CD8-positive, alpha-beta memory T cell (primary cell): ENCODE measurements at places on chromosomes 2 and 18.
A peak's percentile ranks its signal among the peaks of the same experiment; 100 is the strongest.

- DNase-seq: no peak
These were observed 1.6 kb downstream of the NUP35 start for GRCh38 chr2:183125659-183126341.

DNA sequence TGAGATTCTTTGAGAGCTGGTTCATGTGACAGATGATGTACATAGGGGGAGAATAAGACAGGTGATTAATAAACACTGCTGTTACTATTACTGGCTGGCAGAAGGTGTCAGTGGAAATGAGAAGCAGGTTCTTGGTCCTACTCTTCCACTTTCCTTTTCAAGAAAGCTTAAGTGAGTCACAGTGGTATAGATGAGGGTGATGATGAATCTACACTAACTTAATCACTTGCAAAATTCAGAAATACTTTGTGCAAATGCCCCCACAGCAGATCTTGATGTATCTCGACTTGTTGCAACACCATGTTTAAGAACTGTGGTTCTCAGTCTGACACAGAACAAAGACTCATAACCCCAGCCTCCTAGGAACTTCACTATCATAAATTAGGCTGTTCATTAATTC, 35.9 kb upstream of the MGAT5 start:
- DNase-seq: no peak

GRCh38 chr2:133053541-133053940, 383.5 kb upstream of the LYPD1 start:
- no peak for DNase-seq

DNA sequence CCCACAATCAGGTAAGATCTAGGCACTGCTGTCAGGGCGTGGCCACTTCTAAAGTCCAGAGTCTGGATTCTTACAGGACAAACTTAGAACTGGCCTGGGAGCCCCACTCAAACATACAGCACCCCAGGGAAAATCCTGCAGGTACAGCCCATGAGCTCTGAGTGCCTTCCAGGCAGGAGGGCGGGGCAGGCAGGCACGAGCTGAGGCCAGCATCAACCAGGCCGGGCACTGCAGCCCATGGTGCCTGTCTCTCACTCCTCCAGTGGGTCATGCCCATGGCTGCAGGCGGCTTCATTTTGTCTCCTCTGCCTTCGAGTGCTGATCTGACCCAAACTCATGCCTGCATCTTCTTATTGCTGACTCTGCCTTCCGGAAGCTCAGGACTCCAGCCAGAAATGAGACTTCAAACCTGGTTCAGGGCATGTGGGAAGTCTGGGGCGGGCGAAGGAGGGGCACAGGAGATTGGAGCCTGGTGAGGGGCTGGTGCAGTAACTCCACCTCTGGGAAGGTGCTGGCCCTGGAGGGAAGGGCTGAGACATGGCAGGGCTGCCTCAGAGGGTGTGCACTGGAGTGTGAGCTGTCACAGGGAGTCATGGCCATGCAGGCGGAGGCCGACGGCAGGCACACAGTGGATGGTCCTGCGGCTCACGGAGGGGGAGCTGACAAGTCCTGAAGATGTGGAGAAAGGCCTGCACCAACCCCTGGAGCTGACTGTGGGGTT, 40.5 kb downstream of the HS6ST1 start:
- DNase-seq: no peak

DNA sequence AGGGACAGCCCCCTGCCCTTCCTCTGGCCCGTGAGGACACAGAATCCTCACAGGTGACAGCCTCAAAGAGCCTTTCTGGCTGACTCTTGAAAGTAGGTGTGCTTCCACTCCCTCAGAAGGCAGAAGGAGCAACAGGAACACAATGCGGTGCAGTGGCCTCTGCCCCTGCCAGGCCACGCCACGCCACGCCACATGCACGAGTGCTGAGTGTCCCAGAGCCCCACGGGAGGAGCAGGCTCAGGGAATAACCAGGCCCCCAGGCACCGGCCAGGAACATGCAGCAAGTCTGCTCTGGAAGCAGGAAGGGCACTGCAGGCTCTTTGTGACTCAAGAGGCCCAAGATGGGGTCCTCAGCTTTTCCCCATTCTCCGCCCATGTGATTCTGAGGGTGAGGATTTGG, 18.1 kb upstream of the CCDC74B start:
- no peak for DNase-seq

GRCh38 chr2:69013142-69013839, at the start of gene ANTXR1:
Gene ANTXR1, plus strand, starts transcription at chr2:69013179. Its CDS starts 321 bp downstream, at chr2:69013500.
- DNase-seq: no peak

DNA sequence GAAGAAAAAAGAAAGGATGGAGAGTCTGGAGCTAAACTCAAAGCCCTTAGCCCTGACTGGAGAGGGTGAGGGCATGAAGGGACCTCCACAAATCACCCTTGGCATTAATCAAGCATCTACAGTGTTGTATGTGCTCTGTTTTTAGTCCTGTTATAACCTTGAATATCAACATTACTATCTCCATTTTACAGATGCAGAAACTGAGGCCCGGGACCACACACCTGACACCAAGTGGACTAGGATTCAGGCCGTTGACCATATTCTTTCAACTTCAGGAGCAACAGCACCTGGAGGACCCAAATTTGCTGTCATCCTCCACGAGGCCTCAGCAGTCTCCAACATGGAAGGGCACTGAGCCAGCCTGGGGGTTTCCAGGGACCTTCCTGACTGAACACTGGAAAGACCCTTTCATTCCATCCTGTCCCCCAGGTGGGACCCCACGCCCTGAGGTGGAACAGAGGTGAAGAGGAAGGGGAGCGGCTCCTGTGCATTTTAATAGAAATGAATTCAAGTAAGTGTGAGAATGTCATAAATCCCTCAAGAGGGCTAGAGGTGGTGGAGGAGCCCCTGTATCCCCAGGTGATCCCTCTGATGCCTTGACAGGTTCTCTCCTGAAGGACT, 41.0 kb downstream of the SERTAD2 start:
- no peak for DNase-seq

DNA sequence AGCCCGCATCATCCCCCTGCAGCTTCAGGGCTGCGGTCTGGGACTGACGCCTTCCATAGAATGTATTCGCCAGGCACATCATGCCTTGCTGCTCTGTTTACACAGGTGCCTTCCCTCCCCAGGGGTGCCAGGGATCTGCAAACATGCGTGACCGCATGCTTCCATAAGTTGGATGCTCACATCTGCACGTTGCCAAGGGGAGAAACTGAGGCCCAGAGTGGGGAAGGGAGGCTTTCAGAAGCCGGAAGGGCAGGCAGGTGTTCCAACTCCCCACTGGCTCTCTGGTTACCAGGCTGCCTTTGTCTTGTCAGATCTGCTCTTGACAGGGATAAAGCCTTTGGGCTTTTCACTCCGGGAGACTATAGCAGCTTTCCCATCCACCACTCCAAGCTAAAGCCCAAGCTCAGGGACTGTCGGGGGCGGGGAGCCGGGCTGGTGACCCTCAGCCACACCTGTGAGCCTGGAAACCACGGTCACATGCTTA, 125.8 kb upstream of the TNP1 start:
- no peak for DNase-seq

GRCh38 chr2:152407204-152407721, 72.3 kb downstream of the FMNL2 start:
- no peak for DNase-seq

DNA sequence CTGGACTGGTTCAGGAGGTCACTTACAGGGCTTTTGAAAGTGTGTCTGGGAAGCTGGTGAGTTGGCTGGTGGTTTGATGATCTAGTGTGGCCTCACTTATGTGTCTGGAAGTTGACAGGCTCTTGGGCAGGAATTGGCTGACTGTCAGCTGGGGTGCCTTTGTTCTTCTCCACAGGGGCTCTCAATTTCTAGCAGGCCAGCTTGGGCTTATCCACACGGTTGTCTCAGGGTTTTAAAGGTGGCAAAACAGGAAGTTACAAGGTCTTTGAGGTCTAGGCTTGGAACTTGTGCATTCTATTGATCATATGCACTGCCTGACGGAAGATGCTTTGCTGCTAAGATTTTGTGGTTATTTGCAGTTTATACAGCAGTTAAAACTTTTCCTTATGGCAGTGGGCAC, 52.0 kb upstream of the CELF4 start:
- no peak for DNase-seq

DNA sequence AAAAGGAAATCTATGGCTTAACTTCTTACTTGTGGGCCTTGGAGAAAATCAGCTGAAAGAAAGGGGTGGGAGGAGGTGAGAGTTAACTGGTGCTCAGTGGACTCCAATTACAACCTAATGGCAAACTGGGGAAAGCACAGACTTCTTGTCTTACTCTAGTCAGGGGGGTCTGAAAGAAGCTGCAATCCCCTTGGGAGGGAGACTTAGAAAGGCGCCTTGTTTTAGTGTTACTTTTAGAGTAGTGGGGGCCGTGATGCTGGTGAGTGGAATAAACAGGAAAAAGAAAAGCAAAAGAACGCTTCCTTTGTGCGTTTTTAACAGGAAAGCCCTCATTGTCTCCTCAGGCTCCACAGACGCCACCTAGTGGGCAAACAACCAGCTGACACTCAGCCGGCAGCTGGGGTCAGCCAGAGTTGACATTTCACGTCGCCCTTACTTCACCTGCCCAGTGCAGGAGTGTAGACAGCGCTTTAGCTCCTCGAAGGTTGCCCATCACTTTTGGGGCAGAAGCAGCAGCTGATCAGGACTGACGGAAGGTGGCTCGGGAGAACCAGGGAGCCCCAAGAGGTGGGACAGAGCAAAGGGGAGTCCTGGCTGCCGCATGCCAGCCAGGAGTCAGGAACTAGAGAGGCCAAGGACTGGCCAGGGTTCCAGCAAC, 55.9 kb upstream of the GORASP2 start:
- DNase-seq: peak; percentile 49

DNA sequence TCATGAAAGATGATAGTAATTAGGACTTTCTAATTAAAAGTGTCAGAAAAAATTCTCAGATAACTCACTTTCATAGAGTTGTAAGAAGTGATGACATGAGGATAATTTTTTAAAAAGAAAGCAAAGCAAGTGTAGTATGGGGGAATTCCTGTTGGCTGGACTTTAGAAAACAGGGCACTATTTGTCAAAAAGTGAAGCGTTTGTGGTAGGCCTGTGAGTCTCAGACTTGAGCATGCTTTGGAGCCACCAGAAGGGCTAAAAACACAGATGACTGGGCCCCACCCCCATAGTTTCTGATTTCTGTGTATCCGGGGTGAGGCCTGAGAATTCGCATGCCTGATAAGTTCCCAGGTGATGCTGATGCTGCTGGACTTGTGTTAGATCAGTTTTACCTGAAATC, 222.6 kb upstream of the LRRTM1 start:
- DNase-seq: no peak

DNA sequence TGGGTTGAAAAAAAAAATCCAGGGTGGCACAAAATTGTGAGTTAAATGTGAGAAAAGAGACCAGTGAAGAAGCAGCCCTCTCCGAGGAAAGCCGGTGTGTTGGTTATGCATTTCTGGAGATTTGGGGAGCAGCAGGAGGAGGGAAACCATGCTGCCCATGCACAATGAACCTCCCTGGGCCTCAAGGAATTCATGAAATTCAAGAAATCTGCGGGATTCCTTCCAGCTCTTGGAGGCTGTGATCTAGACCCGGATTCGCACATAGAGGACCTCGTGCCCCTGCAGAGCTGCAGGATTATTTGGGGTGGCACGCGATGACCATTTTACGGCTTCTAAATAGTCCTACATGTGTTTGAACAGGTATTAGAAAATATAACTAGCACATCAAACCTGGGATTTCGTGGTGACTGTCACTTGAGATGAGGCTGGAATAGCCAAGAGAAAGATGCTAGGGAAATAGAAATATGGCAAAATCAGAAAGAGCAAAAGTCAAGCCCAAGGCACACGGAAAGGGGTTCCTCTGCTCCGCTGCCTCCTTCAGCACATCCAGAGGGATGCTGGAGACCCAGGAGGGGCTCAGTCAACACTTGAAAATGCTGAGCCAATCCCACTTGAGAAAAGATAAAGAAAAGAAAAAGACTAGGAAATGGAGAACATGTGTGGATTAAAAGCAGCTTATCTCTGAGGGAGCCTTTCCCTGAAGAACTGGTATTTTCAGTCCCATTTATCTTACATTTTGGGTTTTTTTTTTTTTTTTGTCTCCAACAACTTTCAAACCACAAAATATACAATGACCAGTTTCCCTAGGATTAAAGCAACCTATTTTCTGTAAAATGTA, 22.0 kb downstream of the KCTD1 start:
- no peak for DNase-seq

- no peak for DNase-seq
These were observed 109.6 kb downstream of the SH3RF3 start for GRCh38 chr2:109238580-109238979.

DNA sequence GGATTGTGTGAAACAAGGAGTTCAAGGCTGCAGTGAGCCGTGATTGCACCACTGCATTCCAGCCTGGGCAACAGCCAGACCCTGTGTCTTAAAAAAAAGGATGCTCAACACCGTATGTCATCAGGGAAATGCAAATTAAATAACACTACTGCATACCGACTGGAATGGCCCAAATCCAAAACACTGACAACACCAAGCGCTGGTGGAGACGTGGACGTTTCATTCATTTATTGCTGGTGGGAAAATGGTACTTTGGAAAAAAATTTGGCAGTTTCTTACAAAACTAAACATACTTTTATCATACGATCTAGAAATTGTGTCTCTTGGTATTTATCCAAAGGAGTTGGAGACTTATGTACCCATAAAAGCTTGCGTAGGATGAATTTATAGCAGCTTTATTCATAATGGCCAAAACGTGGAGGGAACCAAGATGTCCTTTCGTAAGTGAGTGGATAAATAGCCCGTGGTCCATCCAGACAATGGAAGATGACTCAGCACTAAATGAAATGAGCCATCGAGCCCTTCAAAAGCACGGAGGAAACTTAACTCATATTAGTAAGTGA, 24.2 kb downstream of the NEU4 start:
- DNase-seq: no peak

DNA sequence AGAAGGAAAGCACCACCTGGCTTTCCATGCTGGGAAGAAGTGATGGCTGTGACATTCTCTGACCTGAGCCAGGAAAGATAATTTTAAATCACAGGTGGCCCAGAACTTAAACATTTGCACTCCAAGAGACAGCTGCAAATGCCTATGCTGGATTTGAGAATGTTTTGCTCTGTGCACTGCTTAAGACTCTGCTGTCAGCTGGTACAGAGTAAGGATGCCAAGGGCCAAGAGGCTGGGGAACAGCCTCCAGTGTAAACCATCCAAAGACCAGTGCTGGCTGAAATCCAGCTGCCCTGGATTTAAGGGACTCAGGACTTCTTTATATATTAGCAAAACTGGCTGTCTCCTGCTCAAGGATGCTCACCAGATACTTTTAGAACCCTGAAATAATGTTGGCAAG, 3.9 kb downstream of the HOXD8 start:
- DNase-seq: no peak

DNA sequence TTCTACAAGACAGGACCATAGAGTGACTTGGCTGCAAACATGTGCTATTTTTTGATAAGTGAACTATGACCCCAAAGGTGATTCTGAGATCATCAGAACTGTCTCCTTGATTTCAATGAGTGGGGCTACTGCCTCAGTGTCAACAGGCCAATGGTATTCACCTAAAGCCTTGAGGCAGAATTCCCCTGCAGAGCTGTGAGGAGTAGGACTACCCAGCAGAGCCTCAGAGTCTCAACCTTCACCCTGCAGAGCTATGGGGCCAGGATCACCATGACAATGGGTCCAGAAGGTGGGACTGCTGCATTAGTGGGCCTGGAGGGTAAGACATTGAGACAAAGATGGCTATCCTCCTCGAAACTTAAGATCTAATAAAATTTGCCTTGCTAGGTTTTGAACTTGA, 1668.2 kb upstream of the SLC39A10 start:
- no peak for DNase-seq
